Right renal cortex interstitium (tissue), 3 donors: ENCODE measurements at places on chromosomes 3 and 15. TPM values are rescaled to one million over a fixed set of nuclear protein-coding genes. Genes with fewer than 3 reads are reported as not detected.

- DNase-seq, result no peak
These were observed 63.2 kb downstream of the ILDR1 start for GRCh38 chr3:121958801-121959200.

- no peak for DNase-seq
These were observed 110.0 kb downstream of the OPA1 start for GRCh38 chr3:193702967-193703366.

Gene COL6A5
- 0.07 TPM for polyA plus RNA-seq

Gene UNC13C
- polyA plus RNA-seq, result 8.2 TPM

Gene ZDHHC19
- not detected for polyA plus RNA-seq

GRCh38 chr3:189071446-189071845 is 100.3 kb upstream of the TPRG1 start:
- no peak for DNase-seq
